Stimulated activated CD8-positive, alpha-beta memory T cell treated with anti-CD3 and anti-CD28 coated beads, Interleukin-12 subunit alpha, Interleukin-12 subunit beta, amount 100 ng/mL, for 4 hours (primary cell): ENCODE measurements at places on chromosomes 5 and 9.

DNA sequence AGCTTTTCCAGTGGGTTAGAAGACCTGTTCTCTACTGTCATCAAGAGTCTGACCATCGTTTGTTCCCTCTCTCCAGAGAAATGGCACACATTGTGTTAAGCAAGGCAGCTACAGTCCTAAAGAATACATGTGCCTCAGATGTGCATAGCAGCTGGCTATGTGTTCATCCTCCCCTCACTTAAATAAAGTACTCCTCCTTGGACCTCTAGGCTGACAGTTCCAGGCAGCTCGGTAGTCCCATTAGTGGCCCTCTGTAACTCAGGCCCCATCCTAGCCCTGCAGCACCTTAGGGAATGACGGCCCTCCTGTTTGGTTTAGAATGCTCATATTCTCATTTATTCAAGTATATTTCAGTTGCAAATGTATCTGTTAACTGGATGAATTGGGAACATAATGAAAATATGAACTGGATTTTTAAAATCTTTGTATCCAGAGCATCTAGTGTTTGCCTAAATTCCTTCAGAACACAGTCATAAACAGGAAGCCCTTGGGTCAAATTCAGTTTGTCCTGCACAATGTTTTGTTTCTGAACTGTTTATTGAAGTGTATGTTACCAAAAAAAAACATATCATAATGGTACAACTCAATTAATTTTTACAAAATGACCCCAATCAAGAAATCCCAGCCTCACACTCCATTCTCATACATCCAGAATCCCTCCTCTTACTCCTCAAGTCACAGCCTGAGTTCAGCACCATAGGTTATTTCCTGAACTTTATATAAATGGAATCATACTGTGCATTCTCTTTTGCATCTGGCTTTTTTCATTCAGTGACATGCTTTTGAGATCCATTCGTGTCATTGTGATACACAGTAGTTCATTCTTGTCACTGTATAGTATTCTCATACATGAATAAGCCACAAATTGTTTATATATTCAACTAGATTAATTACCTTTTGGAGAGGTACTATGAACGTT, 1.6 kb upstream of the ASPN start:
- no peak for DNase-seq

DNA sequence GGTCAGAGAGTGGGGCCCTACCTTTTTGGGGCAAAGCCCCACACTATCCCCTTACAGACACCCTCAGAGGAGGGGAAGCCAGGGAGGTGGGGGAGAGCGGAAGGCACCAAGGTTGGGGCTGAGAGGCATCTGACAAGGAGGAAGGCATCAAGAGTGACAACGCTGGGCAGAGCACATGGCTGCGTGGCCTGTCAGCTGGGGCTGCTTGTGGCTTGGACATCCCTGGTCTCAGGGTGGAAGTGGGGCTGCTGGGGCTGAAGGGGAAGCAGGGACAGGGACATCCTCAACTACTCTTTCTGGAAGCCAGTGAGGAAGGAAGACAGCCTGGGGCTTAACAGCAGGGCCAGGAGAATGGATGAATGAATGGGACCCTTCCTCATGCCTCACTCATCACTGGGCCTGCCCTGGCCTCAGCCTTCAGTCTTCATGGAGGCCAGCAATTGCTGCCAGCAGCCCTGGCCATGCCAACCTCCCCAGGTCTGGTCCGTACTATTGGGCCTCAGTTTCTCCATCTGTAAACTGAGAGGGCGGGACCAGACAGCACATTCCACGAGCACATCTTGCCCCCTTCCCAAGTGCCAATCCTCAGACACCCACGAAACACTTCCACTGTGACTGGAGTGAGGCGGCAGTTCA, 993 bp upstream of the RALGDS start:
- no peak for DNase-seq

DNA sequence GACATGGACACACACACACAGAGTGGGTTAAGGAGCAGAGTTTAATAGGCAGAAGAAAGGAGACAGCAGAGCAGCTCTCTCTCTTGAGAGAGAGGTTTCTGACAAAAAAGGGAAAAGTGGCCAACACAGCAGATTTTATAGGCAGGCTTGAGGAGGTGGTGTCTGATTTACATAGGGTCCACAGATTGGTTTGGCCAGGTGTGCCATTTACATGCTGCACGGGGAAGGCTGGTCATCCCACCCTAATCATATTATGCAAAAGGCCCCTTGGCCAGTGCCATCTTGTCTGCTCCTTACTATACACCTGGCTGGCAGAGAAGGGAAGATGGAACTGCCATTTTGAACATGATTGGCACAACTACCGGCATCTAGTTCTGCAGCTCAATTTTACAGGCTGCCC, 240.8 kb downstream of the NPR3 start:
- DNase-seq = no peak

- no peak for DNase-seq
Observed at GRCh38 chr9:84688956-84689355, 19.4 kb downstream of the NTRK2 start.

DNA sequence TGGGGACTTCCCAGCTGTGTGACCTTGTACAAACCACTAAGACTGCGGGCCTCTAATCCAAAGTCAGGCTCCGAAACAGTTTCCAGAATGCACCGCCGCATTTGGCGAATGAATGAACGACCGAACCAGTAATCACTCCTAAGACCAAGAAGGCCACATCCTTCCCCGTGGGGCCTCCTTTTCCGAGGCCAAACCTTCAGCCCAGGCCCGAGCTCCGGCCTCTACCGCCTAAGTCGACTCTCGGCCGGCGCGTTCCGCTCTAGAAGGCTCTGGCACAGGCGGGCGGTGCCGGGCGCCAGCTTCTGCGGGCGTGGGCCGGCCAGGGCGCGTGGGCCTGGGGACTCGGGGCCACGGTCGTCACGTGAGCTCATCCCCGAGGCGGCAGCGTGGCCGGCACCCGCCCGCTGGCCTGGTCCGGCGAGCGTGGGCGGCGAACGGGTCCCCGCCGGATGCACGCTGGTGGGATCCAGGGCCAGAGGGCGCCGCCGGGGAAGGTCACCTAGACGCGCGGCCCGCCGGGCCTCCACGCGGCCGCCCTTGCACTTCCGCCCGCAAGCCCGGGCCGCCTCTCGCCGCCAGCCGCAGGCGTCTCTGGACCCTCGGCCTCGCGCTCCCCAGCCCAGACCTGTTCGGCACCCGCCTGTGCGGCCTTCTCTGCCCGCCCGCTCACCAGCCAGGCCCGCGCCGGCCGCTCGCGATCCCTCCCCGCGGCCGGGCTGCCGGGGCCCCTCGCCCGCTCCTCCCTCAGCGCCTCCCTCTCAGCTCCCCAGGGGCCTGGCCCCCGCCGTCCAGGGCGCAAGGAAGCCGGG, 754 bp downstream of the VDAC1 start:
- peak; percentile 45 for DNase-seq

GRCh38 chr9:137027369-137028262, at the start of gene ABCA2:
Gene ABCA2 (minus strand): TSS chr9:137028237. CDS start chr9:137028140, 97 bp downstream.
- DNase-seq = no peak

GRCh38 chr5:143014017-143014651, 244.0 kb downstream of the ARHGAP26 start:
- DNase-seq = no peak
